ENCODE measurements at places on chromosomes 1 and 21.

DNA sequence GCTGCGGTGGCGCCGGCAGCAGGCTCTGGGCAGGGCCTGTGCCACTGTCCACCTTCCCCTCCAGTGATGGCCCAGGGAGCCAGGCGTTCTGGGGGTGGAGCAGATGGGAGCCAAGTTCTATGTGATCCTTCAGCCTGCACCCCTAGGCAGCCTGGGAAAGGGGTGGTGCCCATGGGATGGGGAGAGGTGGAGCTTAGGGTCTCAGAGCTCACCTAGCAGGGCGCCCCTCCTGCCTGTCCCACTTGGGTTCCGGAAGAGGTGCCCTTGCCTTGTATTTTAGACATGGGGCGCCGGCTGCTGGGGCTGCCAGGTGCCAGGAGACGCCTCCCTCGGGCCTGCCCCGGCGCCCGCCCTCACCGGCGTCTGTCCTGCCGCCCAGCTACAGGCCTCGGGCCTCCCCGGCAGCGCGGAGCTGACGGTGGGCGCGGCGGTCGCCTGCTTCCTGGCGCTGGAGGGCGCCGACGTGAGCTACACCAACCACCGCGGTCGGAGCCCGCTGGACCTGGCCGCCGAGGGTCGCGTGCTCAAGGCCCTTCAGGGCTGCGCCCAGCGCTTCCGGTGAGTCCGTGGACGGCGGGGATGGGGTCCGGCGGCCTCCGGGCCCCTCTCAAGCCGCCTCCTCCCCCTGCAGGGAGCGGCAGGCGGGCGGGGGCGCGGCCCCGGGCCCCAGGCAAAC lies 3.1 kb upstream of the MMP23B start:
- no peak for DNase-seq

GRCh38 chr21:19368944-19369343 lies 965.4 kb upstream of the TMPRSS15 start:
- no peak for DNase-seq

DNA sequence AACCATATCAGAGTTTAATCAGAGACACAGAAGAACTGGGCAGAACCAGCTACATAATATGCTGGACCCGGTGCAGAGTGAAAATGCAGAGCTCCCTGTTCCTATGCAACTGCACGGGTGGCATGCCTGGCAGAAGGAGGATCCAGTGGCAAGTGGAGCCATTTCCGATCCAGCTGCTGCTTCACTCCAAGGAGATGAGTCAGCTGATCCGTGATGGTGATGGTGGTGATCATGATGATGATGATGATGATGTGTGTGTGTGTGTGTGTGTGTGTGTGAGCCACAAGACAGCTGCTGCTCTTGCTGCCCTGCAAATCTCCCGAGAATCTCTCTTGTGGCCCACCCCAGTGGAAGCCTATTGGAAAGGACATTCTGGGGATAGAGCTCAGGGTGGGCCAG lies 133.0 kb downstream of the URB2 start:
- no peak for DNase-seq

DNA sequence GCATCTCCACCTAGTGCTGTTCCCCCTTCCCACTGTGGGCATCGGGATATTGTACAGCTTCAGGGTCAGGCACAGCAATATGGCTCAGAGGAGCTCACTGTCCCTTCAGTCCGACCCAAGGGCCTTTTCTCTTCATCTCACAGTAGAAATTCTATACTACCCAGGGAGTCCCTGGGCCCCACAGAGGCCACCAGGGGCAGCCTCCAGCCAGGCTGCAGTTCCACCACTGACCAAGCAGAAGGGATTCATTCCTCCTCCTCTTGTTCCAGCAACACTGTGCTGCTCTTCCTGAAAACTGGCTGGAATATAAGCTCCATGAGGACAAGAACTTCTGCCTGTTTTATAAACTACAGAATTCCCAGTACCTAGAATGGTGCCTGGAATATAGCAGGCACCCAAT lies 70.5 kb downstream of the CD34 start:
- DNase-seq: no peak

DNA sequence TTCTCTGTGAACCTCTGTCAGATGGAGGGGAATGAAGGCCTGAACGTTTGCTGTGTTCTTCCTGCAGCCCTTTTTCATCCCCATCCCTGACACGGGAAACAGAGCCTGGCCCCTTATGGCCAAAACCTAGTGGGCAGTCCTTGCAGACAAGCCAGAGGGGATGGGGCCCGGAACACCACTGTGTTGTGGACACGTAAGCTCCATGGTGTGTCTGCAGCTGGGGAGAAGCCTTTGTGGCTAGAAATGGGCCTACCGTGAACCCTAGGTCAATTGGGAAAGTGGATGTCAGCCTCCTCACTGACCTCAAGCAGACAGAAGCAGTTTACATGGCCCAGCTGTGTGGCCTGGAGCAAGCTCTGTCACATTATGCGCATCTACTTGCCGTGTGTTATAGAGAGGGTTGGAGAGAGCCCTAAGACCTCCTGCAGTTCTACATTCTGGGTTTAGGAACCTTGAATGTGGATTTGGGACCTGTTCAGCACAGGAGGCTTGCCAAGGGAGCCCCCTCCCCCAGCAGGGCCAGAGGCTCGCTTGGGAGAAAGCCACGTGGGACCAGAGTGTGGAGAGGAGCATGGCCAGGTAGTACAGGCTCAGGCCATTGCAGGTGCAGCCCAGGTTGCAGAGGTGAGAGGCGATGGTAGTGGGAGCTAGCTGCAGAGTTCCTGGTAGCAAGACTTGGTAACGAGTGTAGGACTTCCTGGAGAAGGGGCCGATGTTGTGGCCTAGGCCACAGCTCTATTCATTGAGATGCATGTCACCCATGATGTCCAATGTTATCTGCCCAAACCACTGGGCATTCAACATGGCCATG lies 20.7 kb downstream of the PARS2 start:
- no peak for DNase-seq

DNA sequence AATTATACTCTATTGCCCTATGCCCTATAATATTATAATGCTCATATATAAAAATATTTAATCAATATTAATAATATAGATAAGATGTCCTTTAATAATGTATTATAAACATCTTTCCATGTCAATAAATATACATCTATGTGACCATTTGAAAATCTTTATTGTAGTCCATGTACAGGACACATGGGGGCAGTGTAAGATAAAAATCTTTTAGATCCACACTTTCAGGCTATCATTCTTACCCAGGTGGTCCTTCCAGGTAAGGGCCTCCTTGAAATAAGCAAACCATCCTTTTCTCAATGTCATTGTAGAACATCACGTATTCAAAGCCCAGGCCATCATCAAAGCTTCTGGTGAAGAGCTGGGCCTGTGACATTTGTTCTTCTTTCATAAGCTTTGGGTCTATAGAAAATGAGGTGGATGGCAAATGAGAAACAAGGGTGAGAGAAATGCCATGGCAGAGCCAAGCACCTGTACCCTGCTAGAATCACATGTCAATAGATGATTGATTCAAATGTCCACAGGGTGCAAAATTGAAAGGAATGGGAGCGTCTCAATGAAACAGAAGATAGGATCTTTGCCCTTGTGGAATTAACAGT lies 20.2 kb downstream of the THEM4 start:
- DNase-seq: no peak

DNA sequence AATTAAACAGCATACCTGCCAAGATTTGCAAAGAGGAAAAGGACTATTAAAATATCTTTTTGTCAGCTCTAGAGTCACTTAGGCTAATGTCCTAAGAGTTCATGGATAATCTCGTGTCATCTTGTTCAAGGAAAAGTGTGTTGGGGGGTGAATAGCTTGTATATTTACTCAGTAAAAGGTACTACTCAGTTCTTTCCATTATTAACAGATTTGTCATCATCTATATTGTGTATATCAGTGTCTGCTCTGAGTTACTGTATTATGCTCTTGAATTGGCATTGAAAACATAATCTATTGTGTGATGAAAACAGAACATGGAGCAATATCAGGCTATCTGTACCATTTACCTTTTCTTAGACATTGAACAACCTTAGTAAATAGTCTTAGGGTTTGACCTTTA lies 41.9 kb downstream of the SMG7 start:
- no peak for DNase-seq

DNA sequence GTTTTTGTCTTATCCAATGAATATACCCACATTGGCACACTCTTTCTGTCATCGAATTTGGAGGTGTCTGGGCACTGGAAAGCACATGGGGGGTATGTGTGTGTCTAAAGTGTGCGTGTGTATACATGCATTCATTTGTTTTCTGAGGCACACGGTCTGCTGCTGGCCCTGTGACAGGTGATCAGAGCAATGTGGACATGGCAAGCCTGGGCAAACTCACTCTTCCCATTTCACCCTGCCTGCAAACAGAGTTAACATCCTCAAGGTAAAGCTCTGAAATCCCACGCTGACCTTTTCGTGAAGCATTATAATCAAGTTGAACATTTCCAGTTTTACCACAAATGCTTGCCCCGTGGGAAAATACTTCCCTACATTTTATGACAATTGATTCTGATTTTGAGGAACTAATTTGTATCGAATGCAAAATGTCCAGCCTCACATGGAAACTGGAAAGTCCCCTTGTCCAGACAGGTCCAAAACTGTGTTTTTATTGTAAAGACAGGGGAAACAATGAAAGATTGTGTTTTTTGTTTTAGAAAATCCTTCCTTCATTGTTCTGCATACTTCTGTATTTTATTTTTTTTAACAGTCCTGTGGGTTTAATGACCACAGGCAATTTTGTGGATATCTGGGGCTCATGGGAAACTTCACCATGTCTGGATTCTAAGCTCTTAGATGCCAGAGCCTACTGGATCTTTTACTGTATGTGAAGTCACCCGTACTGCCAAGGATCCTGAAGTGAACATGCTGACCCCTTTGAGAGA lies 160.9 kb downstream of the PBX1 start:
- DNase-seq: no peak

DNA sequence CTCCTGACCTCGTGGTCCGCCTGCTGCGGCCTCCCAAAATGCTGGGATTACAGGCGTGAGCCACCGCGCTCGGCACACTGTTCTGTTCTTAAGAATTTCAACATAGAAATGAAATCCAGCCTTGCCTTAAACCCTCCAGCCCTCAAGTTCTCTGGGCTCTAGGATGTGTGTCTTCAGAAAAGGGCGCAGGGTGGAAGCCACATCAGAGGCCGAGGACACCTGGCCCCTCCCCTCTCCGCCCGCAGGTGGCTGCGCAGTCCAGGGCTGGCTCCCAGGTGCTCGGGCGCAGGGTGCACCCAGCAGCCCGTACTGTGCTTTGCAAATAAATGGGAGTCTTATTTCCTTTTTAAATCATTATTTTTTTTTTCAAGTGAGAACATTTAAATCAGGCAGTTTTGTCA lies 2.0 kb upstream of the C1orf174 start:
- no peak for DNase-seq

DNA sequence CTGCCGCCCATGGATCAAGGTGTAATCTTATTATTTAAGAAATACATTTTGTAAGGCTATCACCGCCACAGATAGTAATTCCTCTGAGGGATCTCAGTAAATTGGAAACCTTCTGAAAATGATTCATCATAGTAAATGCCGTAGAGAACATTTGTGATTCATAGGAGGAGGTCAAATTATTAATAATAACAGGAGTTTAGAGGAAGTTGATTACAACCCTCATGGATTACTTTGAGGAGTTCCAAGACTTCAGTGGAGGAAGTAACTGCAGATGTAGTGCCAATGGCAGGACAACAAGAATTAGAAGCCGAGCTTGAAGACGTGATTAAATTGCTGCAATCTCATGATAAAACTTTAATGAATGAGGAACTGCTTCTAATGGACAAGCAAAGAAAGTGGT lies 280.1 kb downstream of the PTPRC start:
- DNase-seq: no peak

GRCh38 chr1:51919684-51920083 lies 41.2 kb upstream of the NRDC start:
- DNase-seq: no peak

DNA sequence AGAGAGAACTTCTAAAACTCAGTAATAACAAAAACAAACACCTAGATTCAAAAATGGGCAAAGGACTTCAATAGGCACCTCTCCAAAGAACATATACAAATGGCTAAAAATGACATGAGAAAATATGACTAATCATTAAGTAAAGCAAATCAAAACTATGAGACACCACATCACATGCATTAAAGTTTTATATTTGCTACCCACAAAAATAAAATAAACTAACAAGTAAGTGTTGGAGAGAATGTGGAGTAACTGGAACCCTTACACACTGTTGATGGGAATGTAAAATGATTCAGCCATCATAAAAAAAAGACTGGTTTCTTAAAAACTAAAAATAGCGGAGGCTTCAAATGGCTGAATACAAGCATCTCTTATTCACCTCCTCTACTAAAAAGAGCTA lies 262.1 kb upstream of the PKN2 start:
- no peak for DNase-seq

DNA sequence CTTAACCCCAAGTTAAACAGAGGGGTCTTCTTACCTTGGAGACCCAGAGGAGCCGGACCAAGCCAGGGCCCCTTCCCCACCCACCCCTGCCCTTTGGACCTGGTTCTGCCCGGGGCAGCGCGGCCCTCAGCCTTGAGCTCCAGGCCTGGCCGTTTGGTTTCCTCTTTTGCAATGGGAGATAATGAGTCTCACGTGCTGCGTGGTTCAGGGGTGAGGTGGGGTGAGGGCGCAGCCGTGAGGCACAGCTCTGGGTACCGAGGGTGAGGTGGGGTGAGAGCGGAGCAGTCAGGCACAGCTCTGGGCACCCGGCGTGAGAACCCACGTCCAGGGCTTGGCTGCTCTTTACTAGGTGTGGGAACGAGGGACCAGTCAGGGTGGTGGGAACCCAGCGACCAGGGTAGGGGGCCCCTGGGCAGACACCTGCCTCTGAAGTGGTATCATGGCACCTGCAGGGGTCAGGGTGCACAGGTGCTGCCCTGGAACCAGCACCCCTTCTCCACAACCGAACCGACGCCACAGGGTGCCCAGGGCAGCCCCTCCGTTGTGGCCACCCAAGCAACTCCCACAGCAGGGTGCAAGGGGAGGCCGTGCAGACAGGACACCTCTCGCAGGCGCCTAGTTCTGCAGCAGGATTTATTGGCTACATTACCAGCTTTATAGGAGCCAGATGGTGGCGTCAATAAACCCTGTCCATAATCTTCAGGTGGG lies 182.2 kb downstream of the PRDM16 start:
- DNase-seq: no peak

GRCh38 chr1:2533365-2533764 lies 3.3 kb upstream of the HES5 start:
- no peak for DNase-seq

- peak; percentile 26 for DNase-seq
Observed at GRCh38 chr21:36859744-36860501, 106.5 kb downstream of the HLCS start.

- peak; percentile 88 for DNase-seq
Observed at GRCh38 chr1:43707190-43708001, at the start of gene ST3GAL3. Gene ST3GAL3 (plus strand): TSS chr1:43707536. CDS start chr1:43736263, 28,727 bp downstream.

DNA sequence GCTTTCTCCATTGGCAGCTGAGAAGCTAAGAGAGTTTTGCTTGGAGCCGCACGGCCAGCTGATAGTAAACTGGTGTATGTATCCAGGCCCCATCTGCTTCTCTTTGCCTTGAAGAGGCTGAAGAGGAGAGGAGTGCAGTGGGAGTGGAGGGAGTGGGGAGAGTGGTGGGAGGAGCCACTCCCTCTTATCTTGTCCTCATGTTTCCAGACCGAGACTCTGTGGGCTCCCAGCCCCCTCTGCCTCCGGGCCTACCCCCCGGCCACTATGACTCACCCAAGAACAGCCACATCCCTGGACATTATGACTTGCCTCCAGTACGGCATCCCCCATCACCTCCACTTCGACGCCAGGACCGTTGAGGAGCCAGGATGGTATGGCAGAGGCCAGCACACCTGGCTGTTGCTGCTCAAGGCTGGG lies 6.0 kb upstream of the LRRC71 start:
- DNase-seq: no peak
